Cortex of kidney (tissue), 1 donor: ENCODE measurements at places on chromosomes 1 and 21.

GRCh38 chr1:169878498-169878897 lies 15.2 kb downstream of the SCYL3 start:
- DNase-seq: no peak

DNA sequence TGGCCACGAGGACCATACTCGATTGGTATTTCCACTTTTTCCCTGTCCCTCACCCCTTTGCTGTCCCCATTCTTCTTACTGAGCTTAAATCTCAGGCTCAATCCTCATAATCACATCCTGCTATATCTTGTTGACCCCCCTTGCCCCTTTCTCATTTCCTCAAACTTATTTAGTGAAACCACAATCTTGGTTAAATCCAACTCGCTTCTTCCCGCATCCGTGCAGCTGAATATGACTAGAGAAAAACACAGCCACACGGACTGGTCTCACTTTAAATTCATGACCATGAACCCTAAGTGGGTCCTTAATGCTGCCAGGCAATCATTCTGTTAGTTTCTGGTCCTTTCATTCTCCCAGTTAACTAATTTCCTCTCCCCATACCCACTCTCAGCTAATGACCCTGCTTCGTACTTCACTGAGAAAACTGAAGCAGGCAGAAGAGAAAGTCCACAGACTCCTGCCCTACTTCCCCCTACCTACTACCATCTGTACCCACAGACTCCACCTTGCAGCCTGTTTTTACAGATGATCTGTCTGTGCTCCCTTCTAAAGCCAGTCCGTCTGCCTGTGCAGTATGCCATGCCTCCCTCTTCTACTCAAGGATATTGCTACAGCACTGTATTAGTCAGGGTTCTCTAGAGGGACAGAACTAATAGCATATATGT lies 96.8 kb upstream of the LMO4 start:
- no peak for DNase-seq

DNA sequence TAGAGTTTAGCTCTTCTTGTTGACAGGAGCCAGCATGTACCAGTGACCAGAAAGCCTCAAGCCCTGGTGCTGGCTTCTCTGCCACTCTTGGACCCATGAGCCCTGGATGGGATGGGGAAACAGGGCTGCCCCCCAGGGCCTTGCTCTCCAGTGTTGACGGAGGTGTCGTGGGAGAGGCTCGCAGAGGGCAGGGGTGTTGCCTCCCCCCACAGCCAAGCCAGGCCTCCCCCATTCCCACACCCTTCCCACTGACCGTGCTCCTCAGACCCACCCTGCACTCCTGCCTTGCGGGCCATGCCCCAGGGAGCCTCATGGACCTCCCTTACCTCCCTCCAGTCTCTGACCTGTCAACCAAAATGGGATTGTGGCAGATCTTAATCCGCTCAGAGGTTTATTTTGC lies 123.8 kb upstream of the COL6A1 start:
- DNase-seq: no peak

- DNase-seq: no peak
These were observed 15.4 kb downstream of the HDAC1 start for GRCh38 chr1:32307324-32307723.

DNA sequence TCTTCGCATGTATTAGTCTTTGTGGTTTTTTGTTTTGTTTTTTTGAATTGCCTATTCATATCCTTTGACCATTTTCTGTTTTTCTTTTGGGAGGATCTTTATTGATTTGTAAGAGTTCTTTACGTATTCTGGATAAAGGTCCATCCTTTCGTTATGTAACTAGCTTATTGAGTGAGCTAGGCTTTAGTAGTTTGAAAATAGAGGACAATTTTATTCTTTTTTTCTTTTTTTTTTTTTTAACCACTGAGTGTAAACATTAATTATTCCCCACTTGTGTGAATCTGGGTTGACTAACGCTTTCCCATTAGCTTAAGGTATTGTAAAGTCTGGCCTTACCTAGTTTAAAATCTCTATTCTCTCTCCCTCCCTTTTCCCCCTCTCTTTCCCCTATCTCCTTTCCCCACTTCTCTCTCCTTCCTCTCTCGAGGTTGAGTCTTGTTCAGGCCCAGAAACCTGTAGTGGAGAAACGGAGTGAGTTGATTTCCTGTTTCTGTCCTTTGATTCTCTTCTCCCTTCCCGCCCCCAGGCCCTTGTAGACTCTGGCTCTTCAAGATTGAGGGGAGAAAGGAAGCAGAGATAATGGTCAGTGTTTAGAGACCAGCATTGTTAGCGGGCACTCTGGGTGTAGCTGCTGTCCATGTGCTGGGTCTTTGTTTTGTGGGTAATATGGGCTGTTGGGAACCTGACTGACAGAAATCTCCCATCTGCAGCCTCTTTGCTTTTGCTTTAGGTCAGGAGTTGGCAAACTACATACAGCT lies 1.5 kb downstream of the MORC3 start:
- DNase-seq: no peak

- DNase-seq: no peak
These were observed 18.5 kb upstream of the KCNE2 start for GRCh38 chr21:34345091-34345871.
